Midbrain (tissue), 1 donor: ENCODE measurements at places on chromosomes 2 and 18.
A peak's percentile ranks its signal among the peaks of the same experiment; 100 is the strongest.

- DNase-seq, result no peak
These were observed 103.3 kb upstream of the OSR1 start for GRCh38 chr2:19461504-19462255.

GRCh38 chr18:40347261-40347660 lies 1607.8 kb upstream of the PIK3C3 start:
- DNase-seq, result no peak

DNA sequence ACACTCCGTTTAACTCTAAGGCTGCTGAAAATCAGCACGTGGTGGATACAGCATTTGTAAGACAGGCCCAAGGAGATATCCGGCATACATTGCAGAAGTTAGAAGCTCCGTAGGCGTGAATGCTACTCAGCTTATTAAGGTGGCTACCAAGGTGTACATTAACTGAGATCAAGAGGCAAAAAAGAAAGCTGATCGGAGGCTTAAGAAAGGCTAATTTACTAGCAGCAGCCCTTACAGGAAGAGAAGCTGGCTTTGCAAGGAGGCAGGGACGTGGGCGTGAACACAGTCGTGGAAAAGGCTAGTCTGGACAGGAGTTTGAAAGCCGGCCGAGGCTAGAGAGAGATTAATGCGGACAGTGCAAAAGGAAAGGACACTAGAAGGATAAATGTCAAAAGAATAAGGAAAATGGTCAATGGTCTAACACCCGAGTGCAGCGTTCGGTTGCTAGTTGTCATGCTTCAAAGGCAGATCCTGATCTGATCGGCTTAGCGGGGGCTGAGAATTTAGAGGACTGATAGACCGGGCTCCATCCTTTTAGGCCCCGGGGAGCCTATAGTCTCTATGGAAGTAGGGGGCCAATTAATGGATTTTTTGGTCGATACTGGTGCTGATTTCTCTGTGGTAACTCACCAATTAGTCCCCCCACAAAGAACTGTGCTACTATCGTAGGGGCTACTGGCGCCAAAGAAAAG lies 45.6 kb upstream of the SELENOI start:
- DNase-seq, result no peak

DNA sequence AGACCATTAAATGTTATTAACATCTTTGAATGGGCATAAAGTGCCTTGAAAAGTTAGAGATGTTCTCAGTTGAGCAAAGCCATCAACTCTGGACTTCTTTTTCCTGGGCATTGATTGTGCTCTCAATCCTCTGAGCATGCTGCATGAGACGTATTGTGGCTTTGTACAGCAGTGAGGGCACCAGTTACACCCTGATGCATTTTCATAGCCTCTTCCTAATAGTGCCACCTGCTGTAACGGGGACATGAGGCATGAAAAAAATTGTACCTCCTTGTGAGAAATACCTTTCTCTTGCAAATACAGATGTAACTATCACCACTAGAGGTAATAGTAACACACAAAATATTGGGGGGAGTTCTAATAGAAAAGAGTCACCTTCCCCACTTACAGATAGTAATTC lies 697.5 kb downstream of the TMEM182 start:
- no peak for DNase-seq

- DNase-seq, result peak; percentile 67
These were observed 104.6 kb downstream of the RTN4 start for GRCh38 chr2:54945391-54946219.

- DNase-seq, result peak; percentile 40
These were observed 11.0 kb downstream of the TTN start for GRCh38 chr2:178796079-178796677.

DNA sequence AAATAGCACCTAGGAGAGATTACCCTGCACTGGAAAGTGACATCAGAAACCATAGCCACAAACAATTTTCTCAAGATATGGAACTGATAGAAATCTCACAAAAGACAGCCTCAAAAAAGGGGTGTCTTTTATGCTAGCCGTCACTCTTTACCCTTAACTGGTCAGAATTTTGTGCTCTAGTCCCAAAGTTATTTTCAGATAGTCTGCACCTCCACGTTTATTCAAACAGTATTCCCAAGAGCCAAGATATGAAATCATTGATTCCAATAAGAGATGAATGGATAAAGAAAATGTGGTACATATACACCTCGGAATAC lies 23.5 kb upstream of the PMAIP1 start:
- DNase-seq, result no peak
